ENCODE measurements at places on chromosomes 16 and 17.

GRCh38 chr16:54066451-54067105, 220.0 kb downstream of the IRX3 start:
- no peak for DNase-seq

DNA sequence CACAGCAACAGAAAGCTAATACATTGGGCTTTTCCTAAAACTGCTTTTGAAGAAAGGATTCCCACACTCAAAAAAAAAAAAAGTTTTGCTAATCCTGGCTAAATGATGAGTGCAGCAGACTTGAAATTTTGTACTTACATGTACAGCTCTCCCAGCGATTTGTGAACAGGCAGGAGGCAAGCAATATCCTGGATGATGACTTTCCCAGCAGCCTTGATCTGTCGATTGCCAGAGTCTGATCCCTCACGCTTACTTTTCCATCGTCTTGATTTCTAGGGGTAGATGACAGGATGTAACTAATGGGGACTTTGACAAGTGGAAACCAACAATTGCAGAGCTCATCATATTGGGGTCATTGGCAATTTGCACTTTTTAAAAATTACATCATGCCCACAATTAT, 91.4 kb downstream of the WDR59 start:
- no peak for DNase-seq

GRCh38 chr17:35051183-35051578, 12.3 kb downstream of the RFFL start:
- no peak for DNase-seq

DNA sequence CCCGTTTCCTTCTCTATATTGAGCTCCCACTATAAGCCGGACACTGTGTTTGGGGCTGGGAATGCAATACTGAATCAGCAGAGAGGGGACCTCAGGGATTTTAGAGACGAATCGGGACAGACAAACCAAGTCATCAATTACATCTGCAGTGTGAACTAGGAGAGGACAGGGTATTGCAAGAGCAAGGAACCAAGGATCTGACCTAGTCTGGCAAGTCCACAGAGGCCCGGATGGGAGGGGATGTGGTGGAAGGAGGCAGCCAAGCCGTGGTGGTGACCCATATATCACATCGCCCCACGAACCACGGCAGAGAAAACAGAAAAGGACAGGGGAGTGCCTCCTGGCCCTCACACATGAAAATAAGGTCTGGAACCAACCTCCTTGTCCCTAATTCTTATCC, 28.1 kb upstream of the NXPH3 start:
- no peak for DNase-seq

- DNase-seq = no peak
These were observed 464.1 kb upstream of the SALL1 start for GRCh38 chr16:51615141-51615540.

DNA sequence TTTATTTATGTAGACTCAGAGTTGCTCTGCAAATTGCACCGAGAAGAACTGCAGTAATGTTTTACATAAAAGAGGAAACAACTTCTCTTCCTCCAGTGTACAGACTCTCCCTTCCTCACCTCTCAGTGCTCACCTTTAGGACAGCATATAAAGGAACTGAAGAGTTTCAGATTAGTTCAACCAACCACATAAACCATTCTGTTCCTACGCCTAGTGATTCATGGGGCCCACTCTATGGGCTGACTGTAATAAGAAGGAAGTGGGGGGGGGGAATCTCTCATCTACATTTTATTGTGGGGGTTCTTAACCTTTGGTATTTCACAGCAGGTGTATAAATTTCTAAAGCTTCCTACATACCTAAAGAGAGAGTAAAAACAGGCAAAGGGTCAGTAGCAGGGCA, 18.3 kb downstream of the ZSWIM7 start:
- no peak for DNase-seq

GRCh38 chr16:49883076-49884014, 27.4 kb upstream of the ZNF423 start:
- no peak for DNase-seq

- peak; percentile 31 for DNase-seq
These were observed 348.7 kb upstream of the TNRC6C start for GRCh38 chr17:77609553-77610517.

DNA sequence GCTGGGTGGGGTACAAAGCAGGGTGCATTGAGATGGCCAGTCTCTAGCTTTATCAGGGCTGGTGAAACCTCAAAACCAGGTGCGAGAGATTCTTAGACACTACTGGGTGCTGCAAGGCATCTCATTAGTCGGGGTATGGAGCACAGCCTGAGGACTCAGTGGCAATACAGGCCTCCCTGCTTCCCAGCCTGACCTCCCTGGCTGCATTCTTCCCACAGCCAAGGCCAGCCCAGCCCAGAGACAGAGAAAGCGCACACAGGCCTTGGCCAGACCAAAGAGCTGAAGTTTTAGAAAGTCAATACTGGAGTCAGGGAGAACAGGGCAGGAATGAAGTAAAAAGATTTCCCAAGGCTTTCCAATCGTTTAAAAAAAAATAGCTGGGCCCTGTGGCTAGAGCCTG, 12.5 kb downstream of the HNF1B start:
- DNase-seq = no peak

GRCh38 chr16:86515413-86515776, 5.1 kb downstream of the FOXF1 start:
- peak; percentile 22 for DNase-seq

DNA sequence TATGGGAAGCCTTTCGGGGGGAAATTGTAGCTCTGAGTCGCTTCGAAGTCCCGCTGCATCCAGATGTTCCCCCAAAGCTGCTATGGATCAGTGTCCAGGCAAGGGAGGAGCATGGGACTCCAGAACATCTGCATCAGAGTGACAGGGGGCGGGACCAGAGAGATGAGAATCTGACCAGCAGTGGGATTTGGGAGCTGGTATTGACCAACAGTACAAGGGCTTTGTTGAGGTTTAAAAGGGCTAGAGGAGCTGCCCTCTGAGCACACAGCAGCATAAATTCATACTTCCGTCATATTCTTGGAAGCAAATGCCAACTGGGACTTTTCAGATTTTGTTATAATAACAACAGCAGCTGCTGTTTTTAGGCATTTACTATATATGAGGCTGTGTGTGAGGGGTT, 10.6 kb downstream of the RBFOX1 start:
- DNase-seq = no peak

- no peak for DNase-seq
These were observed 7.7 kb upstream of the PIEZO1 start for GRCh38 chr16:88792668-88793250.

- peak; percentile 87 for DNase-seq
These were observed 3.1 kb downstream of the CDC6 start for GRCh38 chr17:40290629-40291280.

DNA sequence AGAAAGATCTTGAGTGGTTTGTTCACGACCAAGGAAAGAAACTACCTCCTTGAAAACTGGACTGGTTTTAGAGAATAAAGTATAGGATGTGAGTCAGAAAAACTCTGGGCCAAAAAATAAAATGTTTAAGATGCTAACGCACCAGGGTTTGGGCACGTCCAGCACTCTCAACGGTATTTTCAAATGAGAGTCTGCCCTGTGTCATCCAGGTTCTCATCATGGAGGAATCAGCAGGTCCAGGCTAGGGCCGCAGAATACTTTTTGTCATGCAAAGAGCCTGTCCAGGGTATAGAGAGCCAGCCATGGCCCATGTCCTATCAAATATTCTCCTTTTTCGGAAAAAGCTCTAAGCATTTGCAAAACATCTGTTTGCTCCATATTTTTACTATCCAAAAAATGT, 2.4 kb downstream of the NXN start:
- DNase-seq = peak; percentile 45

DNA sequence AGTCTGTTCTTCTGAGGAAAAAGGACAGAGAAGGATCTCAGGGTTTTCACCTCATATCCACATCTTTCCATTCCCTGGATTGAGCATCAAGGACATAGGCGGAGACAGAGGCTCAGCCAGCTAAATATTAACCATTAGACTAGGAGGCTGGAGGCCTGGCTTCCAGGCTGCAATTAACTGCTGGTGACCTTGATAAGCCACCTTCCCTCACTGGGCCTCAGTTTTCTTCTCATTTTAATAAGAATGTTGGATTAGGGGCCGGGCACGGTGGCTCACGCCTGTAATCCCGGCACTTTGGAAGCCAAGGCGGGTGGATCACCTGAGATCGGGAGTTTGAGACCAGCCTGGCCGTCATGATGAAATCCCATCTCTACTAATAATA, 25.6 kb upstream of the CNOT1 start:
- DNase-seq = no peak

Measured in fibroblast of skin of right quadriceps (primary cell).